Sigmoid colon (tissue), 7 donors: ENCODE measurements at places on chromosomes 12 and 14.

DNA sequence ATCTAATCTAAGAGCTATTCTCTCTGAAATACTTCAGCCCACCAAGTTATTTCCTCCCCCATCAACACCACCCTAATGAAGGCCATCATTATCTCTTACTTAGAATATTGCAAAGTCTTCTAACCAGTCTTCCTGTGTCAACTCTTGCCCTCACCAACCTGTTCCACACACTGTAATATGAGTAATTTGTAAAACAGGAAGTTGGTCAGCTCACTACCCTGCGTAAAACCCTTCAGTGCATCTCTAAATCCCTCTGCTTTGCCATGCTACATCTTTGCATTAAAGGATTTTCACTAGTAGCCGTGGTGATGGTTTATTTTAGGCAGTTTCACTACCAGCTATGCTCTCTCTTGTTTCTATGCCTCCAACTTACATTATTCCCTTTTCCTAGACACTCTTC lies 70.0 kb downstream of the KIF21A start:
- DNase-seq = no peak

DNA sequence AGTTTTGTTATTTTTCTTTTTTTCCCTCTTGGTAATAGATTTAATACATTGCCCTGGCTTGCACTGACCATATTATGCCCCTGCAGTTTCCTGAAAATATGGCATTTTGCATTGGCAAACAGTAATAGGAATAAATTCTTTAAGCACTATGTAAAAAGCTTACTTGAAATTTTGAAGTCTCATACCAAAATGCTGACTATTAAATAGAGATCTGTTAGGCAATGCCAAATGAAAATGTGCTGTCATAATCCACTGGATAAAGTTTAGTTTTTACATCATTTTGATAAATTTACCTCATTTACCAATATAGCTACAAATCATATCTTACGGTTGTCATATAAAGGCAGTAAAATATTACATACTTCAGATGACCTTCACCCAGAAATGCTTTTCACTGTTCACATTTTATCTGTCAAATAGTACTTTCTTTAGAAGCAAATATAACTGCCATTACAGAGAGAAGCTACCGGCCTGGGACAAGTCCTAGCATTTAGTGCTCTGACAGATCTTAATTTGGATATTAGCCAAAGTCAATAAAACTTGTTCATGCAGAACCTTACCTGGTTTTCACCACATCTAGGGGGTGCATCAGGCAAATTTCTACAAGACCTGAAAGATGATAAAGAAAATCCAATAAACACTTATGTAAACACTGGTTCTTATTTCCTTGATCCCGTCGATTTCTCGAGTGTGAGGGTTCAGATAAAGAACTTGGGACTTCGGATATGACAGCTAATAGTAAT lies 212.9 kb downstream of the PAX9 start:
- no peak for DNase-seq

DNA sequence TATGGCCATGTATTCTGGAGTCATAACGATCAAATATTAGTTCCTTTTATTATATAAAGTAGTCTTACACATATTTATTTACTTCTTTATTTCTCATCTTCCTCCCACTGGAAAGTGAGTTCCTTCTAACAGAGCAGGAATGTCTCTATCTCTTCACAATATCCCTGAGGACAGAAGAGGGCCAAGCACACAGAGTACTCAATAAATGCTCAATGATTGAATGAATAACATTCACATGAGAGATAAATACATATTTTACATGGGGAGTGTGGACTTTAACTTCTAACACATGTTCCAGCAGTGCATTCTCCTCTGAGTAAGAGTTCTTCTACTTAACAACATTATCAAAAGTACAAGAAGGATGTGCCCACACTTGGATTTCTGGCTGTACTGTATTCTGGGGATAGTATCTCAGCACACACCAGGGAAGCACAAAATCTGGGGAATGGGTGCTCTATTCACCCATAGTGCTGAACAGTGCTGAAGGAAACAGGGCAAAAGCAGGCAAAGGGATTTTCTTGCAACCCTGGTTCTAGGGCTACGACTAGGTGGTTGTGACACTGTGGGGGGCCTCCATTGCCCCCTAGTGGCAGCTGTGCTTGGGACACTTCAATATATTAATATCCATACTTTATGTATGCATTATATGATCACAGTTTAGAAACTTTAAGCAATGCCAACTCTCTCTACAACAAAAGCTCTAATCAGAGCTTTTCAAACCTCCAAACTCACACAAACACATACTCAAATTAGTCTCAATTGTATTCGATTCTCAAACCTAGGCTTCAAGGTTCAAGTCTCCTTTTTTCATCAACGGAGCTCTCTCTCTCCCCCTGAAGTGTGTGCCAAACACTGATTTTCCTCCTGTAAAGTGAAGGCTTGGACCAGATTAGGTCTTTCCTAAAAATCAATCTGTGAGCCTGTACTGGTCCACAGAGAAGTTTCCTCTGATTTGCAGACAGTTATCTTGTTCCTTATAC lies 115.5 kb downstream of the SLC2A13 start:
- peak; percentile 70 for DNase-seq

DNA sequence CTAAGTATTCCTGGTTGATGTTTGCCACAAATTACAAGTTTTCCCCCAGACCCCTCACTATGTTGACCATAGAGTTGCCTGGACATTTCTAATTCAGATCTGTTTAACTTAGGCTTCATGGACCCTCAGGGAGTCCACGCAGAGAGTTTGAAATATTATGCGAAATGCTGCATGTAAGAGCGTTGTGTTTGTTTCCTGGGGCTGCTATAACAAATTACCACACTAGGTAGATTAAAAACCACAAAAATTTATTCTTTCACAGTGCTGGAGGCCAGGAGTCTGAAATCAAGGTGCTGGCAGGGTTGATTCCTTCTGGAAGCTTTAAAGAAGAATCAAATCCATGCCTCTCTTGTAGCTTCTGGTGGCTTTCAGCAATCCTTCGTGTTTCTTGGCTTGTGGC lies 177.9 kb upstream of the KITLG start:
- DNase-seq = no peak

- DNase-seq = peak; percentile 22
Measured at GRCh38 chr12:111451649-111452129, 46.0 kb downstream of the SH2B3 start.

GRCh38 chr14:39293629-39294028 lies 59.9 kb downstream of the MIA2 start:
- DNase-seq = no peak

- peak; percentile 62 for DNase-seq
Measured at GRCh38 chr14:103125098-103126070, 2.1 kb downstream of the TNFAIP2 start.

DNA sequence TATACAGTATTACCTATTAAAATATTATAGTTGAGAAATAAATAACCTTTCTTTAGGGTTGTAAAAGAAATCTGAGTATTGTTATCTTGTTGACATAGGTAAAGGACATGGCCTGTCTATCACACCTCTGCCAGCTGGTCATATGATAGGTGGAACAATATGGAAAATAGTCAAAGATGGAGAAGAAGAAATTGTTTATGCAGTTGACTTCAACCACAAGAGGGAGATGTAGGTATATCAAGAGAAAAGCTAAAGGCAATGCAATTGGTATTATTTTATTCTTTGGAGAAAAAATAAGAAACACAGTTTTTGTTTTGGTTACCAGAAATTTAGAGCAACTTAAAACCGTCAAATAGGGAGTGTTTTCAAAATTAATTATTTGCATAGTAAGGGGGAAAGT lies 13.5 kb downstream of the CPSF2 start:
- DNase-seq = no peak

- DNase-seq = peak; percentile 89
Measured at GRCh38 chr12:6183689-6184428, 16.3 kb upstream of the CD9 start.

- no peak for DNase-seq
Measured at GRCh38 chr12:116266168-116266601, 11.3 kb downstream of the MED13L start.

- no peak for DNase-seq
Measured at GRCh38 chr12:127728285-127728684, 538.7 kb upstream of the TMEM132C start.
